ENCODE measurements at places on chromosomes 7 and 10. TPM values are rescaled to one million over a fixed set of nuclear protein-coding genes. Genes with fewer than 3 reads are reported as not detected.
A peak's percentile ranks its signal among the peaks of the same experiment; 100 is the strongest.

Gene CALD1
- 259 TPM for total RNA-seq

- DNase-seq: no peak
Measured at GRCh38 chr10:127215866-127216265, 19.5 kb upstream of the INSYN2A start.

GRCh38 chr7:148609045-148609725 lies 18.6 kb downstream of the C7orf33 start:
- no peak for DNase-seq

DNA sequence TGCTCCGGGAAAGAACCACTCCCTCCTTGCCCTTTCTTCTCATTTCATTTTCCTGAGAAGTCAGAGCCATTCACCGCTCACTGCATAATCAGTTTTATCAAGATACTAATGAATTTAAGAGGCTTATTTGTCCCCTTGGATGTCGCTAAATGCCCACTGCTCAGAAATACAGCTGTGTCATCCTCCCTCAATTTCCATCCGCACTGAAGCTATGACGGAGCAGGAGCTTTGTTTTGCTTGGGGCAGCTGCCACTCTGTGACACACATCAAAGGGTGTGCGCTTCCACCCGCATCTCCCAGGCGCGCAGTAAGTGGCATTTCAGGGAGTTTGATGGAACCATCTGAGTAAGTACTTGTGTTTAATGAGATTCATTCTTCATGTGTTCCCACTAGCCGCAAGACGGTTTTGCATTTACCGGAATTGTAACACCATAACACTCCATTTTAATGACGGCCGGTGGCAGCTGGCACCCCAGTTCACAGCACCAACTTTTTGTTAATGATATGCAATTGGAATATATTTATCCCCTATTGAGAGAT lies 103.8 kb upstream of the PARD3 start:
- DNase-seq: peak; percentile 30

GRCh38 chr10:78441694-78442093 lies 408.0 kb downstream of the RPS24 start:
- no peak for DNase-seq

Gene ECD
- 29.8 TPM for total RNA-seq

GRCh38 chr7:134999136-134999535 lies 12.8 kb downstream of the AGBL3 start:
- no peak for DNase-seq
